Activated T-cell treated with anti-CD3 and anti-CD28 coated beads, Interleukin-2, amount 50 U/mL, for 24 hours (primary cell): ENCODE measurements at places on chromosomes 4 and X.

- no peak overlapping the region for H3K4me3 ChIP-seq
- no peaks in the 10 kb centered on the region for H3K27me3 ChIP-seq
- H3K4me1 ChIP-seq, result no peaks in the 10 kb centered on the region
- H3K36me3 ChIP-seq, result no peaks in the 10 kb centered on the region
- DNase-seq, result no peak
Measured at GRCh38 chr4:8325291-8325973, 55.9 kb downstream of the HTRA3 start.

- H3K4me3 ChIP-seq, result no peak overlapping the region
- peaks cover 8% of the 10 kb centered on the region for H3K4me1 ChIP-seq
- no peaks in the 10 kb centered on the region for H3K27me3 ChIP-seq
- H3K27ac ChIP-seq, result no peak overlapping the region
- DNase-seq, result no peak
- no peaks in the 10 kb centered on the region for H3K36me3 ChIP-seq
Measured at GRCh38 chr4:183408796-183409195, 35.6 kb upstream of the CDKN2AIP start.

GRCh38 chr4:103075894-103076746 lies 441 bp downstream of the SLC9B2 start:
- H3K4me3 ChIP-seq, result peak overlapping the region; percentile 97
- peaks cover 50% of the 10 kb centered on the region for H3K4me1 ChIP-seq
- peak overlapping the region; percentile 98 for H3K27ac ChIP-seq
- no peaks in the 10 kb centered on the region for H3K27me3 ChIP-seq

DNA sequence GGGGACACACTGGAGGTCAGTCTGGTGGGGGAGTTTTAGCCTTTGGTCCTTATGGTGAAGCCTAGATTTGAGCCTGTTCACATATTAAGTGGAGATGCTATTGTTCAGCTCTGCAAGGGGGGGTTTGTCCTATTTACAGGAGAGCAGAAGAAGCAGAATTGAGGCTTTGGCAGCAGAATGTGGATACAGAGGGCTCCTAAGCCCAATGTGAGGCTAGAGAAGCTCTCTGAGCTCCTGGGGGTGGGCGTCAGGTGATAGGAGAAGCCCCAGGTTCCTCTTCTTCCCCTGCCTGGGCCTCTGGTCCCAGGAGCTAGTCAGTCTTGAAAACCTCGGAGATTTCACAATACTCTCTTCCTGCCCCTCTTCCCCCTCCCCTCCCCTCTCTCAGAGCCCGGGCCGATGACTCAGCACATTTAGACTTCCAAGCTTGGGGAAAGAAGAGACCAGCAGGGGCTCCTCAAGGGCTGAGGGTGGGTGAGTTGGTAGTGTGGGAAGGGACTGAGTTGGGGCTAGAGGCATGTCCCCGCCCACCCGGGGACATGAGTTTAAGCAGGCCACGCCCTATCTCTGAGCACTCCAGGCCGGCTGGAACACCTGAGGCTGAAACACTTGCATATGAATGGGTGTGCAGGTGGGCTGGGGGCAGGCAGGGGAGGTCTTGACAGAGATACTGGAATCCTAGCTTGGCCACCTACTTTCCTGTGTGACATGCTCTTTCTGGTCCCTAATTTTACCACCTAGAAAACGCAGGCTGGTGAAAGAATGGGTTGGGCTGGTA lies 3.4 kb downstream of the TFE3 start:
- peak overlapping the region; percentile 88 for H3K27ac ChIP-seq
- H3K4me3 ChIP-seq, result peak overlapping the region; percentile 56
